ENCODE measurements at places on chromosomes 5 and 9.

DNA sequence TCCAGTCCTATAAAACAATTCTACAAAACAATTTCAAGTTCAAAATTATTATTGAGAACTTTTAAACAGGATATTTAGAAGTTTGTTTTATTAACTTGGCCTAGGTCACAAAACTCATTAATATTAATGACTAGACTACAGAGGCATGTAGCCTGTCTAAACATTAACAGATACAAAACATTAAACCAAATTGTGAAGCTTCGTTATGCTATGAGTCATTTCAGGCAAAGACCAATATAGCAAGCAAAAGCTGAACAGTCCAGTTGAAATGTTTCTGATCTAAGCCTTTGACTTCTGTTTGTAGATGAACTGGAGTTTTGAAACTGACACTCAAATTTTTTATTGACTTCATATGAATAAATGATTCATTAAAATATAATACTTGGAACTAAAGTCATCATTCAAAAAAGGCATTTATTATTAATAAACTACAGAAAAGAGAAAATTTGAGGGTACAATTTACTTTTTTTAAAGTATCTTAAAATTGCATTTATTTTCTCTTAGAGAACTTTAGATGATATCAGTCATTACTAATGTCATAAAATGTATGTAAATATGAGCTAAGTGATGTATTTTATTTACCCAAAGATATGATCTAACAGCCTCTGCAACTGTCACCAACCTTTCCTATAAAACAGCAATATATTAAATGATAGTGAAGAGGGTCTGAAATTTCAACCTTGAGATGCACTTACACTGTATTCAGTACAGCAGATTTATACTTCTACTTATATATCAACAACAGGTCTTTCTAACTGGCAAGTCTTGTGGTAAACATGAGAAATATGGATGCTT lies 188.8 kb downstream of the COMMD10 start:
- DNase-seq: no peak

DNA sequence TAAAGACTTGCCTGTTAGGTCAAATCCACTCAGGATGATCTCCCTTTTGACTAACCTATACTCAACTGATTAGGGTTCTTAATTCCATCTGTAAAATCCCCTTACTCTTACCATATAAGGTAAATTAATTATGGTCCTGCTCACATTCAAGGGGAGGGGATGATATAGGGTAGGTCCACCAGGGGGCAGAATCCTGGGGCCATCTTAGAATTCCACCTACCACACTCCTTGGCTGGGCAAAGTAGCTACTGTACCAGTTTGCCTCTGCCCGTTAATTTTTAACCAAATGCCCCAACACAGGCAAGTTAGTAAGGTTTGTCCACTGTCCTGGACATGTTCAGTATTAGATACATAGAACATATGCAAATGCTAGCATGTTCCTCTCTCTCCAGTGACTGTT lies 262.4 kb downstream of the SEMA5A start:
- DNase-seq: no peak

- DNase-seq: no peak
Measured at GRCh38 chr5:78907255-78907891, 77.7 kb downstream of the ARSB start.

DNA sequence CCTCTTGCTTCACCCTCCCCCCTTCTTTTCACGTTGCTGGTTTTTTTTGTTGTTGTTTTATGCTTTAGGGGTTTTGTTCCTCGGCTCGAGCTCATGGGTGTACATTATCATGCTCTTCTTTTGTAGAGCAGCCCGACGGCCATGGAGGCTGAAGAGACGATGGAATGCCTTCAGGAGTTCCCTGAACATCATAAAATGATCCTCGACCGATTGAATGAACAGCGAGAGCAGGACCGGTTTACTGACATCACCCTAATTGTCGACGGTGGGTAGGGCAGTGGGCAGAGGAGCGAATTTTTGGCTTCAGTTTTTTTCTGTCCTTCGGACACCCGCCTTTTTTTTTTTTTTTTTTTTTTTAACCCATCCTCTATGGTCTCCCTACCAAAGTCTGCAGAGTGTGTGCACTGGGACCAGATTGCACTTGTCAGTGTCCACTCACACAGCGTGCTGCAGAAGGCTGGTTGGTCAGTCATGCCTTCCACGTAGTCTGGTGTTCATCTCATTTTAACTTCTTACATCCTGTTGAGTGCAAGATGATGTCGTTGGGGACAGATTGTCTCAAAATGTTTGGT lies 1.3 kb downstream of the ZNF131 start:
- peak; percentile 28 for DNase-seq

DNA sequence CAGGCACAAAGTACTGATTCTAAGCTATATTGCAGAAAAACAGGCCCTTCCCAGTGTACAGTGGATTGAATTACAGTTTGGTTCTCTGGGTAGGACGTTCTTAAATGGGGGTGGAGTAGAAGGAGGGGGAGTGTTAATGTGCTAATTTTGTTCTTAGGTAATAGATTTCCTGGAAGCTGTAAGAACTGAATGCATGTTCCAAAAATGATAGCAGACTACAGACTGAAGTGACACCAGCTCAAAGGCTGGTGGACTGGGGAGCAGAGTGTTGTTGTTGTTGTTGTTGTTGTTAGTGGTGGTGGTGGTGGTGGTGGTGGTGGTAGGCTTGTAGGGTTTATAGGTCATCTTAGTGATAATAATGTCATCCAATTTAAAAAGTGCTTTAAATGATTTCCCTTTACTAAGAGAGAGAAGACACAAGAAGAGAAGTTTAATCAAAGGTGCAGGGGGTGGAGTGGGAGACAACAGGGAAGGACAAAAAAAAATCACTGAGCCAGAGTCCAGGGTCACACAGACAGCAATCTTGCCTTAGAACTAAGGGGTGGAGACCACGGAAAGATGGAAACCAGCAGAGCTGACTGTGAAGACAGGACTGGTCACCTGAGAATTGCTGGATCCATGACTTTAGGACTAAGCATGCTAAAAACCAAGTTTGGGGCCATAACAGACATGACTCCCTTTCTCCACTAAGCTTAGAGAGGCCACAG lies 27.0 kb downstream of the TTLL11 start:
- no peak for DNase-seq

DNA sequence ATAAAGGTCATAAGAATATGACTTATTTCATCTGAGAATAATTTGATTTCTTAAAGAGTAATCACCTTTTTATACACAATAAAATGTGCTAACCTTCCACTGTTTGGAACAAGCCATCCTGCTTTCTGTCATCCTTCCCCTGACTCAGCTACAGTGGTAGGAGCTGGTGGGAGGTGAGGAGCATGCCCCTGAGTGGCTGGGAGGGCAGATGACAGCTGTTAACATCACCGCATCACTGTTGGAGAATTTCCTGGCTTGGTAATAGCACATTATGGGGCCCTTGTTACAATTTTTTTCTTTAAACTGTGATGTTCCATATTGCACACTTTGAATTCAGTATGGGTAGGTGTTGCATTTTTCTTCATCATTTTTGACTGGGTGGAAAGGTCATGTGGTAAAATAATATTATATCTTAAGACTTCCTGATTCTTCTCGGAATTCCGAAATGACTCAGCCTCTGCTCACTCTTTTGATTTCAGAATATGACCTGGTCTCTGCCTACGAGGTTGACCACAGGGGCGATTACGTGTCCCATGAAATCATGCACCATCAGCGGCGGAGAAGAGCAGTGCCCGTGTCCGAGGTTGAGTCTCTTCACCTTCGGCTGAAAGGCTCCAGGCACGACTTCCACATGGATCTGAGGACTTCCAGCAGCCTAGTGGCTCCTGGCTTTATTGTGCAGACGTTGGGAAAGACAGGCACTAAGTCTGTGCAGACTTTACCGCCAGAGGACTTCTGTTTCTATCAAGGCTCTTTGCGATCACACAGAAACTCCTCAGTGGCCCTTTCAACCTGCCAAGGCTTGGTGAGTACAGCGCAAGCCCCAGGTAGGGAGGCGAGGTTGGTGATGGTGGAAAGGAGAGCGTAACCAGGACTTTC lies 5.8 kb downstream of the ADAMTS16 start:
- DNase-seq: peak; percentile 67

DNA sequence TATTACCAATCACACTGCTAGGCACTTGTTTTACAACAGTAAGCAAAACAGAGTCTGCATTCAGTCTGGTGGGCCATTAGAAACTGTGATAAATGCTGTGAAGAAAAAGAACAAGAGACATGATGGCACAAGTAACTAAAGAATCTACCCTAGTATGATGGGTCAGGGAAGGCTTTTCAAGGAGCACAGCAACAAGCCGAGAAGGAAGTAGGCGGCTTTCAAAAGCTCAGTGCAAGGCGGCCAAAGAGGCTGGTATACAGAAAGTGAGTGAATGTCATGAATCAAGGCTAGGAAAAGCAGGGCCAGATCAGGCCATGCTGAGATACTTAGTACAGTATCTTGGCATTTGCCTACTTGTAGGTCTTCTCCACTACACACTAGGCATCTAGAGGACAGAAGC lies 76.4 kb downstream of the ECPAS start:
- DNase-seq: no peak

GRCh38 chr5:76145945-76146344 lies 62.8 kb downstream of the SV2C start:
- DNase-seq: peak; percentile 10

GRCh38 chr9:119365291-119366027 lies 3.8 kb downstream of the BRINP1 start:
- peak; percentile 32 for DNase-seq

- no peak for DNase-seq
Measured at GRCh38 chr9:128204858-128205257, 1.7 kb downstream of the DNM1 start.

- no peak for DNase-seq
Measured at GRCh38 chr9:88362681-88363080, 25.6 kb upstream of the SPIN1 start.

DNA sequence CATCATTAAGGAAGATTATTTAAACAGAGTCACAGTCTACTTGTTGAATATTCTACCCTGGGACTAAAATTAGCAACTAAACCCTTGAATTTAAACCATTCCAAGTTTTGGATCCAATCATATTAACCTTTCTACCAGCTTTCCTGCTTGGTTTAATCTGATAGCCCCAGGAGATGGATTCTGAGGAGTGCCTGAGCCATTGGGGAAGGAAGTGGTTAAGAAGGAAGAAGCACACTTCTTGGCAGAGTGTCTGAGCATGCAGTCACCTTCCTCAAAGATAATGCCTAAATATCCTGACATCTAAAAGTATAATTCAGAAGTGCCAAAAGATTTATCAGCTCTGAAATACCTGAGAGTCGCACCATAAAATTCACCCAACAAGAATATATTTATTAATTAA lies 74.1 kb upstream of the SNCAIP start:
- DNase-seq: no peak

DNA sequence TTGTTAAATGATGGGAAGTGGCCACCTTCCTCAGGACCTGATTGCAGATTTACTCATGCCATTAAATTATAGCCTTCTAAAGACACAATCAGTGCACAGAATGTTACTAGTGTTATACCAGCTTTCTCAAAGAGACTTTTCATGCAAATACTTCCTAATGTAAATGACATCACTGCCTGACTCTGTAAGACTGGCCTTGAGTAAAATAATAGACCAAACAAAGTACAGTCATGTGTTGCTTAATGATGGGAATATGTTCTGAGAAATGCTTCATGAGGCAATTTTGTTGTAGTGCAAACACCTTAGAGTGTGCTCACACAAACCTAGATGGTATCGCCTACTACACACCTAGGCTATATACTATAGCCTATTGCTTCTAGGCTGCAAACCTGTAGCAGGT lies 17.0 kb upstream of the C1QTNF3 start:
- no peak for DNase-seq

DNA sequence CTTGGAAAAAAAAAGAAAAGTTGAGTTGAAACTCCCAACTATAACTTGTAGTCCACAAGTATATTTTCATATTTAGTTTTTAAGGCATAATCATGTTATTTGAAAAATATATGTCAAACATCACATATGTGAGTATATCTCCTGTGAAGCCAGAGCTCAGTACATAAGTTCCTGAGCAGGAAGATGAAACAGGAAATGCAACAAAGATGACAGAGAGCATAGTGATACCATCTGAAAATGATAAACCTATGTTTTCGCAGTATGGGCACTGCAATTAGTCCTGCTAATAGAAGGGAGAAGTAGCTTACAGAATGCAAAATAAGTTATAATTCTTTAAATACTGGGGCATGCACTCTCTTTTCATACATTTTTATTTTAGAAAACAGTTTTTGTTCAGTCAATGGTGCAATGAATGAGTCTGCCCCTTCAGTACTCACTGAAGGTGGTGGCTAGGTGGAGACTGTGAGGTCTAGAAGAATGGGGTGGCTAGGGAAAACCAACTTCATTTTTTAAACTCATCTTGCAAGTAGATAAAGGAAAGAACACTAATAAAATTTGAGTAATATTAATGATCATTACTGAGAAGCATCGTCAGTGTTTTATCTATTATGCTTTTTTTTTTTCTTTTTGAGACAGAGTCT lies 54.1 kb upstream of the FYB1 start:
- no peak for DNase-seq

DNA sequence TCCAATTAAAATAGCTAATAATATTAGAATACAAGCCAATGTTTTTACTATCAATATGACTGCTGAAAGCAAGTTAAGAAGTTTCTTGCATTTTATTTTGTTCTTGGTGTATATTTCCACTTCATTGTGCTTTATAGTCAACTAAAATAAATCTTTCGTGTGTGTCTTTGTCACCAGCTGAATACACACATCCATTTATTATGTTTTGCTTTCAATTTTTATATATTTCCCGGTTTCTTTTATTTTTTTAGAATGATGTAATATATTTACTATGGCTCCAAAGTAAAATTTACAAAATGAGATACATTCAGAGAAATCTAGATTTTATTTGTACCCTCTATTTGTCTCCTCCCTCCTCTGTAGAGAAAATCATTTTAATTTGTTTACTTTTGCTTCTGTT lies 495.9 kb upstream of the PAPPA start:
- DNase-seq: no peak

DNA sequence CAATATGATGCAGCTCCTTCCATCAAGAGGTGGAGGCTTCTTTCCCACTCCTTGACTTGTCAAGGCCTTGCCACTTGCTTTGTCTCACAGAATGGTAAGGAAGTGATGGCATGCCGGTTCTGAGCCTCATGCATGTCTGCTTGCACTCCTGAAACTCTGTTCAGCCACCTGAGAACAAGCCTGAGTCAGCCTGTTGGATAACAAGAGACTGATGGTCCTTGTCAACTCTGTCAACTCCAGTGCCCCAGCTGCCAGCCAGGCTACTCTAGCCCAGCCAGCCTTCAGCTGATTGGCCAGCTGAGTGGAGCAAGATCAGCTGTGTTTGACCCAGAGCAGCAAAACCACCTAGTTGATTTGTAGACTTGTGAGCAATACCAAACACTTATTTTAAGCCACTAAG lies 4.4 kb upstream of the TENT4A start:
- no peak for DNase-seq

DNA sequence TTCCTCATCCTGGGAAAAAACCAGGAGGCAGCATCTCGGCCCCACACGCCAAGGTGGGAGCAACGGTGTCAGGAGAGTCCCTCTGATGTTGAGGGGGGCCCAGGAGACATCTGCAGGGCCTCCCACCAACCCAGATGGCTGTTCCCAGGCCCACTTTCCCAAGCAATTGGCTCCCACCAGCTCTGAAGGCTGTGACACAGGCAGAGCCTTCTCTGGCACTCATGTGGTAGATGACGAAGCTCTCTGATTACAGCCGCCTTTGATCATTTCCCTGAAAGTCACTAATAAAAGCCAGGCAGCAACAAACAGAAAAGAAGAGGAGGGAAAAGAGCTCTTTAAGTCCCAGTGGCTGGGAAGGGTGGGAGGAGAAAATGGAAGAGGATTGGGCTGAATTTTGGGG lies 226.5 kb downstream of the CDK5RAP2 start:
- no peak for DNase-seq
